Fibroblast of lung (primary cell): ENCODE measurements at places on chromosomes 12 and 14.

DNA sequence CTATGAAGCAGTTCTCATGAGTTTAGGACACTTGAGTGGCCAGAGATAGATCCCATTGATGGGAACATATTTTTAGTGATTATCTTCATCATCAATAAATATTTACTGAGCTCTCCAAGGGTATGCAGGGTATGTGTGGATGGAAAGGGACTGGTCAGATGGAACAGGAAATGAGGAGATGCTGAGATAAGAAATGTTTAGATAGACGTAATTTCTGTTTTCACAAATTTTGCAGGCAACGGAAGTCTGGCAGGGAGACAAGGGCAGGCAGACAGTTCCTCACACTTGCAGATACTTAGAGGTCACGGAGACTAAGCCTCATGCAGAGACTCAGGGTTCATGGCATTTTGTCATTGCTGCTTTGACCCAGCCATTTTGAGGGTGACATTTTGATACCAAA is 24.3 kb downstream of the BCL2L14 start:
- no peaks in the 10 kb centered on the region for H3K36me3 ChIP-seq
- H3K4me3 ChIP-seq, result no peak overlapping the region
- peak; percentile 17 for DNase-seq
- no peaks in the 10 kb centered on the region for H3K27me3 ChIP-seq
- peaks cover 3% of the 10 kb centered on the region for H3K4me1 ChIP-seq

- no peak overlapping the region for H3K27ac ChIP-seq
- H3K4me3 ChIP-seq, result no peak overlapping the region
- H3K36me3 ChIP-seq, result no peaks in the 10 kb centered on the region
- no peaks in the 10 kb centered on the region for H3K4me1 ChIP-seq
Observed at GRCh38 chr14:105944632-105945610, 418.5 kb downstream of the TMEM121 start.

DNA sequence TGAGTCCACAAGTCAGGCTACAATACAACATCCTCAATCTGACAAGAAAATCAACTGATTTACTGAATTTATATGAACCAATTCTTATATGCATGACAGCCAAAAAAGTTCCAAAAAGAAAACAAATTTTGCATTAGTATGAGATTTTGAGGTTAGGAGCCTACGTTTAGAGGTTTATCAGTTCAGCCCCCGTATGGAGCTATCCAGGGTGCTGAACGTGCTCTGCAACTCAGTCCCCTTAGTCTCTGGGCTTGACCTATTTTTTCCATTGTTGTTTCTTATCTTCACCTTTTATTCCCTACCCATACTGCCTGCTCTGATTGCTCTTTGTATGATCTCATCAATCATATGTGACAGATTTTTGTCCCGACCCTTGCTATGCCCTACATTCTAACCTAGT is 693.0 kb downstream of the NRXN3 start:
- H3K4me3 ChIP-seq, result no peak overlapping the region
- no peaks in the 10 kb centered on the region for H3K4me1 ChIP-seq
- DNase-seq, result peak; percentile 37

GRCh38 chr12:41188841-41189394 is 798 bp downstream of the PDZRN4 start:
- no peak overlapping the region for H3K27ac ChIP-seq
- no peaks in the 10 kb centered on the region for H3K4me1 ChIP-seq
- H3K36me3 ChIP-seq, result no peaks in the 10 kb centered on the region

DNA sequence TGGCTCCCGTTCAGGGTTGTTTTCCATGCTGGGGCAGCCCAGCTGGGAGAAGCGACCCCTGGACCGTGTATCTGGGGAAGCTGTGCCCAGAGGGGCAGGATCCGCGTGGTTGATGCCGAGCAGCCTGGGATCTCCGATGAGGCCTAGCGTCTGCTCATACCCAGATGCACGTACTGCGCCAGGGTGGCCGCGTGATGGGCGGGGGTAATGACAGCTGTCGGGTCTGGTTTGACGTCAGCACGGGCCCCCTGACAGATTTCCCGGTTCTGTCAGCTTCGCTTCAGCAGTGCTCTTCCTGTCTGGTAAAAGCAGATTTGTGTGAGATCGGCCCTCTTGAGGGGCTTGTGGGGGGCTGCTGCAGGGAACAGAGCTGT is 147.3 kb downstream of the TSPAN9 start:
- DNase-seq, result no peak
- H3K36me3 ChIP-seq, result no peaks in the 10 kb centered on the region
- H3K27me3 ChIP-seq, result no peaks in the 10 kb centered on the region
- no peak overlapping the region for H3K4me3 ChIP-seq

- no peaks in the 10 kb centered on the region for H3K4me1 ChIP-seq
- no peak for DNase-seq
- H3K4me3 ChIP-seq, result no peak overlapping the region
- H3K36me3 ChIP-seq, result no peaks in the 10 kb centered on the region
Observed at GRCh38 chr12:26966842-26967241, 28.6 kb downstream of the FGFR1OP2 start.

GRCh38 chr12:12531194-12531593 is 31.5 kb downstream of the DUSP16 start:
- no peaks in the 10 kb centered on the region for H3K4me1 ChIP-seq
- no peaks in the 10 kb centered on the region for H3K27me3 ChIP-seq
- no peaks in the 10 kb centered on the region for H3K36me3 ChIP-seq
